ENCODE measurements at places on chromosomes 3 and 15. TPM values are rescaled to one million over a fixed set of nuclear protein-coding genes. Genes with fewer than 3 reads are reported as not detected.

DNA sequence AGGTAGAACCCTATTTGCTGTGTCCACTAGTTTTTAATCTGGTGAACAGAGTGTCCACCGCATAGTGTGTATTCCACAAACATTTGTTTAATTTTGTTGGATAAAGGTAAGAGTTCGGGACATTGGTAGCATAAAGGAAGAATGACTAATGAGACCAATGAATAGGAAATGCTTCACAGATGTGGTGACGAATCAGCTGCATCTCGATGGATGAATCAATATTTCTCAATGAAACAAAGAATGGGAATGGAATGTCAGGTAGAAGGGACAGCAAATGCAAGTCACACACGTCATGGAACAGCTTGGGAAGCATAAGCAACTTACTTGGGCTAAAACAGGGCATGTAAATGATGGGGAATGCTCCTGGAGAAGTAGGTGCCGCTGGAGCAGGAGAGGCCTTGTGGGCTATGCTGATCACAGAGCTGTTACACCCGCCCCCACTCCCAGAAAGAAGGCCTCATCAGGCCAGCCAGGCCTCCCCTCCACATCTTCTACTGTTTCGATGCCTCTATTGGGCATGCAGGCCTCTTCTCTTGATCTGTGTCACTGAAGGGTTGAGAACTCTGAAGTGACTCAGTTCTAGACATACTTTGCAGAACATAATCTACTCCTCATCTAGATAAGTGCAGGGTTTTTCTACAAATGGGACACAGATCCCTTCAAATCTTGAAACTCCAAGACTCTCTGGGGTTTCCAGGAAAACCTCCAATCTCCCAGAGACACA lies 120.0 kb upstream of the GADL1 start:
- peak; percentile 16 for DNase-seq

DNA sequence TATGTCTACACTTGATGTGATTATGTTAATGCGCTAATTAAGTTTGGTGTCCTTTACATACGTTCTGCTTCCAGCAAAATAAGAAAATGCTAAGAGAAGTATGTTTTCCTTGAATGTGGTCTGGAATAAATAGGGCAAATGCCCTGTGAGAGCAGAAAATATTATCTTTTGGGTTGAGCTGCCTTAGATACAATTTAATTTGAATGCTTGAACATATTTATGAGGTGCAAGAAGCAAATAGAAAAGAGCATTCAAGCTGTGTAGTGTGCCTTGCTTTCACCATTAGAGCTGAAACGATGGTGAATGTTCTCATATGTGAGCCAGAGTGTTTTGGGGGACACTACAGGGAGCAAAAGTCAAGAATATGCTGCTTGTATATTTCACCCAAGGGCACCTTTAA lies 15.9 kb upstream of the ARNT2 start:
- DNase-seq = no peak

The B4GALT4 gene
- 18.3 TPM for total RNA-seq

- no peak for DNase-seq
Observed at GRCh38 chr15:70535071-70535954, 228.0 kb downstream of the UACA start.

DNA sequence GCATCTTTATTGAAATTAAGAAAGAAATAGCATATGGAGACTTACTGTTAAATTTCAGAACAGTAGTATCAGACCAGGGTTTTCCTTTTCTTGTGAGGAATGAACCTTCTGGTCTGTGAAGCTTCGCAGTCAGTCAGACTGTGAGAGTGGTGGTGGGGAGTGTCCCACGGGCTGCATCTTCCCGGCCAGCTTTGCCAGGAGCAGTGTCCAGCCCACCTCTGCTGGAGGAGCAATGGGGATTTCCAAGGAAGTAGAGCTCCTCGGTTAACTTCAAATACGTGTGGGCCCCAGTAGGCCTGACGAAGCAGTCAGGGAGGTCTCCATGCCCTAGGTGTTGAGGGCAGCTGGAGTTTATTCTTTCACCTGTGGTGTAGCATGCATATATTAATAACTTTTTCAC lies 40.9 kb upstream of the FBXL22 start:
- DNase-seq = no peak

- no peak for DNase-seq
Observed at GRCh38 chr3:12905316-12906071, 64.1 kb upstream of the RPL32 start.

DNA sequence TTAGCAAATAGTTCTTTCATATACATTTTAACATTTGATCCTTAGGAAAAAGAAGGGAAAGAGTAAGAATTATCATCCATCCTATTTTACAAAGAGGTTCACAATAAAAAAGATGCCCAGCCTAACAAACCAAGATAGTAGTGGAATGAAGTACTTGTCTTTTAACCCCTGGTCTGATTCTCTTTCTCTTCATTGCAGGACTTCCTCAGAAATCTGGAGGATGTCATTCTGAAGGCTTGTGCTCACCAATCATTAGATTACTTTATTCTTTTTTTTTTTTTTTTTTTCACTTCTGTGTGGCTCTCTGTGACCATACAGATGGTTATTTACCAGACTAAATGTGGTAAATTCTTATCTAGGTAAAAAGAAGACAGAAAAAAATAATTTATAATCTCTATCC lies 7.0 kb downstream of the HDGFL3 start:
- no peak for DNase-seq

The SLC51B gene
- total RNA-seq = not detected

GRCh38 chr15:70669006-70669602 lies 94.3 kb downstream of the UACA start:
- no peak for DNase-seq

The COL6A5 gene
- total RNA-seq = not detected

GRCh38 chr3:56484122-56484521 lies 15.9 kb upstream of the ERC2 start:
- DNase-seq = no peak

- DNase-seq = no peak
Observed at GRCh38 chr3:24181256-24181655, 236.2 kb downstream of the NR1D2 start.

- no peak for DNase-seq
Observed at GRCh38 chr15:74022706-74023470, 28.4 kb downstream of the PML start.

The TP63 gene
- 26.5 TPM for total RNA-seq

GRCh38 chr15:39869858-39870515 lies 50.1 kb downstream of the GPR176 start:
- no peak for DNase-seq

DNA sequence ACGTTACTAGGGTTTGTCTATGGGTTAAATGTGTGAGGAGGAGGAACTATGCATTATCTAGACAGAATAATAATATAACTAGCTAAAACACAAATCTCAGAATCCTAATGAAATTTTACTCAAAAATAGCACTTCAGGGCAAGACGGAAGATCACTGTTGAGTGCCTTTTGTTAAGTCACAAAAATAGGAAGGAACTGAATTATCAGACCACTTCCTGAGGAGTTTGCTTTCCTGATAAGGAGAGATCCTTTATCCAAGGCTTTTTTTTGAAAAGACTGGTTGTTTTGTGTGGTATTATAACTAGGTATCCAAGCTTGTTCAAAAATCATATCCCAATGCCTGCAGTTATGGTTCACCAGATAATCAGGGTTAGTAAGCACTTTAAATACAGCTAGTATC lies 34.6 kb downstream of the NR2E3 start:
- no peak for DNase-seq

The PLOD2 gene
- total RNA-seq = 149 TPM

GRCh38 chr15:69451951-69452691 lies 497 bp upstream of the RPLP1 start:
- DNase-seq = no peak

The C3orf33 gene
- 3.6 TPM for total RNA-seq

The AHSG gene
- total RNA-seq = not detected

- DNase-seq = peak; percentile 30
Observed at GRCh38 chr3:68436619-68437401, 495.5 kb downstream of the TAFA4 start.

DNA sequence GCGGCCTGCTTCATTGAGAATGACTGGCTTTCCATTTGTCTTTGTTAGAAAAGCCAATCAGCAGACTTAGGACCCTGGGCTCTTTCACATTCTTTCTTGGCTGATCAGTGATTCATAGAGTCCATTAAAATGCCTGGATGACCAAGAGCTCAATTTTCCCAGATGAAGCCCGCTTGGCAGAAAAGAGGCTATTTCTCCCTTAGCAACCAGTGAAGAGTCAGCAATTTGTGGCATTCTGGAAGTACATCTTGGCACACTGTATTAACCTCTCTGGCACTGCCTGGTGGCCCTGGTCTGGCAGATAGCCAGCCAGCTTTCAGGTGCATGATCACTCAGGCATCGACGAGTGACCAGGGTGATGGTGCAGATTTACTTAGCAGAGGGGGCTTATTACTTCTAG lies 145.7 kb upstream of the PLAAT1 start:
- DNase-seq = no peak

DNA sequence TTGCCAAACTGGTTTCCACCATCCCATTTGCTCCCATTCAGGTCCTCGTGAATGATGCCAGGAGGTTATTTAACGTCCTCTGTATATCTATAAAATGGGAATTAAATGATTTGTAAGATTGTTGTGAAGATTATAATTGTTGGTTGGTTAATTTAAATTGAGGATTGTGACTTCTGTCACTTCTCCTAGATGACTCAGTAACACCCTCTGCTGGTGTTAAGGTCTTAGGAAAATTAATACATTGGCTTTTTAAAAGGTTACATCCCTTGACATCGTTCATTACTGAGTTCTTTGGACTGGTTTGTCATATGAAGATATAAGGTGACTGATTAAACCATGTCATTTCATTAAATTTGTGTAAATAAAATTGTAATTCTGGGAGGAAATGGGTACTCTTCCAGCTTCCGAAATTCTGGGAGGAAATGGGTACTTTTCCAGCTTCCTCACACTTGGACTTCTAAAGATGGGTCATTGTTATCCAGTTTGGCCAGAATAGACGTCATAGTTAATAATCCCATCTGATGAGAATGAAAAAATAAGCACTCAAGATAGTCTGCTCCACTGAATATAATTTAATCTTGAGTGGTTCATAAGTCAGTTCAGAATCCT lies 33.3 kb upstream of the PAQR5 start:
- peak; percentile 63 for DNase-seq

DNA sequence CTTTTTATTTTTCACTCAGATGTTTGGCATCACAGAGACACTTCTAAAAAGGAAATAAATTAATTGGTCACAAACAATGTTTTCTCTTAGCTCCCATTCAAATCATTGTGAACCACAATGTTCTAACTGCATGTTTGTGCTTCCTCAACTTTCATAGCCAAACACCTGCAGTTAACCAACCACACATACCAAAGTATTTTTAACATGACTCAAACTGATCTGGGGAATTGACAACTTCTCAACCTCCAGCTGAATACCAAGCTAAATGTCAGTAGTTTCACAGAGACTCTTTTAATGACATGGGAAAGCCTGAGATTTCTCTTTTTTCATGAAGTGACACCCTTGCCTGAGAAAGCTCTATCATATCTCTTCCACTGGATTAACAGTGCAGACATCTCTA lies 217.9 kb upstream of the MME start:
- DNase-seq = peak; percentile 17

GRCh38 chr15:50675535-50676144 lies 11.0 kb downstream of the TRPM7 start:
- DNase-seq = peak; percentile 45

DNA sequence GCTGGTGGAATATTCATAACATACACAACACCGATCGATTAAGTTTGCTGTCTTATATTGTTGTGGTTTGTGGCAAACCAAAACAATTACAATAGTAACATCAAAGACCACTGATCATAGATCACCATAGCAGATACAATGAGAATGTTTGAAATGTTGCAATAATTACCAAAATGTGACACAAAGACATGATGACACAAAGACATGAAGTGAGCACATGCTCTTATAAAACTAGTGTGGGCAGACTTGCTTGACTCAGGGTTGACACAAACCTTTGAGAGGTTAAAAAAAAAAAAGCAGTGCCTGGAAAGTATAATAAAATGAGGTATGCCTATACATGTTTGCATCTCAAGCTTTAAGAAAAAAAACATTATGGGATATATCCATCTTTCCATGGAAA lies 130.3 kb downstream of the NR1I2 start:
- DNase-seq = peak; percentile 5

Measured in MCF 10A (cell line).